ENCODE measurements at places on chromosomes 6 and 20.

GRCh38 chr6:17103715-17104114 lies 1.9 kb downstream of the STMND1 start:
- no peak for DNase-seq

DNA sequence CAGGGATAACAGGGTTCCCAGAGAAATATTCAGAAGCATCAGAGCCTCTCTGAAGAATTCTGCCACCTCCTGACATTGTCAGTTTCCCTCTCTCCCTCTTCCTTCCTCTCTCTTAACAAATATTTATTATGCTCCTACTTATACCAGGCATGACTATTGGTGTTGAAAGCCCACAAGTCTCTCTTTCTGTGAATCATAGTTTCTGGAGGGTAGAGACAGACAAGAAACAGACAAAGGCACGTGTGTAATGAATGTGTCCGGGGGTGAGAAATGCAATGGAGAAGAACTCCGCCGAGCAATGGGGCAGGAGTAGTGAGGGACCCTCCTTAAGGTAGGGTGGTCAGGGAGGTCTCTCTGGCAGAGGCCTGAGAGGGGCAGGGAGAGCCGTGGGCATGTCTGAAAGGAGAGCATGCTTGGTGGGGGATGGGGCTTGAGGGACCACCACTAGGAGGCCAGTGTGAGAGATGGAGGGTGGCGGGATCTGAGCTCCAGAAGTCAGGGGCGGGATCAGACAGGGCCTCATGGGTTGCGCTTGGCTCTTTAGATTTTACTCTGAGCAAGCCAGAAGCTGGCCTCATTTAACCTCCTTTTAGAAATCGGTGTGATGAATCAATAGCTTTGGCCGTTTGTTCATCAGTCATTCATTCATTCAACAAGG lies 57.3 kb downstream of the EYA2 start:
- peak; percentile 41 for DNase-seq

GRCh38 chr6:50602292-50602691 lies 111.0 kb upstream of the TFAP2D start:
- peak; percentile 22 for DNase-seq

DNA sequence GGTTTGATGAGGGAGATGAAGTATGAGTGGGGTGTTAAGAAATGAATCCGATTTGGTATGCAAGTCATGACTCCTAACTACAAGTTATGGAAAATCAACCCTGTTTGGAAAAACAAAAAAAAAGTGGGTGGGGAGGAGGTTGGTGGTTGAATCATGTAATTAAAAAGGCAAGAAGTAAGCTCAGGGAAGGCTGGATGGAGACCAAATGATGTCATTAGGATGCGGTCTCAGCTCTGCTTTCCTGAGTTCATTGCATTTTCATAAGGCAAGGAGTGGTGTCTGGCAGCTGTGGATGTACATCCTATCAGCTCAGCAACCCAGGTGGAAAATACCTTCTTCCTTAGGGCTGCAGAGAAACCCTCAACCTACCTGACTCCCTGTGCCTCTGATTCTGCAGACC lies 60.4 kb upstream of the AKAP12 start:
- peak; percentile 62 for DNase-seq

- no peak for DNase-seq
These were observed 46.9 kb downstream of the PDYN start for GRCh38 chr20:1946762-1947534.

DNA sequence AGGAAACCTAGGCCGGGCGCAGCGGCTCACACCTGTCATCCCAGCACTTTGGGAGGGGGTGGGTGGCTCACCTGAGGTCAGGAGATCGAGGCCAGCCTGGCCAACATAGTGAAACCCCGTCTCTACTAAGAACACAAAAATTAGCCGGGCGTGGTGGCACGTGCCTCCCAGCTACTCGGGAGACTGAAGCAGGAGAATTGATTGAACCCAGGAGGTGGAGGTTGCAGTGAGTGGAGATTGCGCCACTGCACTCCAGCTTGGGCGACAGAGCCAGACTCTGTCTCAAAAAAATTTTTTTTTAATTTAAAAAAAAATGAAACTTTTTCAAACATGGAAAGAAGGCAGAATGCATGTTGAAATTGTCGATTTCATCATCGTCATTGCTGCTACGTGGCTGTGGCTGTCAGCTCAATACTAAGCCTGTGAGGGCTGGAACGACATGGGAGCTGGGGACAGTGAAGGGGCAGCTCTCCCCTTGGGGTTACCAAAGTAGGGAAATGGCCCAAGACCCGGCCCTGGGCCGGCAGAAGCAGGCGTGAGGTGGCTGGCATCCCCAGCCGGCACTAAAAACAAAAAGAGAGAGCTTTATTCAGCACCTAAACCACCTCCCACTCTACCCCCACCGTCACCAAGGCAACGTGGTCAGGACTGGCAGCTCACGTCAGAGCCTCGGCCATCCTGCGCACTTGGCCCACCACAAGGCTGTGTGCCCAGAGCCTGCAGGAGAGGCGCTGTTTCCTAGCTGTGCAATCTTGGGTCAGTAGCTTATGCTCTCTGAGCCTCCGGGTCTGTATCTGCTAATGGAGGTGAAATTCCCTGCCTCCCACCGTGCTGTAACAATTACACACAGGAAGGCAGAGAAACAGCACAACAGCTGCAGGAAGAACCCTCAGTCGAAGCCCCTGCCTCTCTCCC lies 30.8 kb downstream of the AGPAT4 start:
- DNase-seq = peak; percentile 92

DNA sequence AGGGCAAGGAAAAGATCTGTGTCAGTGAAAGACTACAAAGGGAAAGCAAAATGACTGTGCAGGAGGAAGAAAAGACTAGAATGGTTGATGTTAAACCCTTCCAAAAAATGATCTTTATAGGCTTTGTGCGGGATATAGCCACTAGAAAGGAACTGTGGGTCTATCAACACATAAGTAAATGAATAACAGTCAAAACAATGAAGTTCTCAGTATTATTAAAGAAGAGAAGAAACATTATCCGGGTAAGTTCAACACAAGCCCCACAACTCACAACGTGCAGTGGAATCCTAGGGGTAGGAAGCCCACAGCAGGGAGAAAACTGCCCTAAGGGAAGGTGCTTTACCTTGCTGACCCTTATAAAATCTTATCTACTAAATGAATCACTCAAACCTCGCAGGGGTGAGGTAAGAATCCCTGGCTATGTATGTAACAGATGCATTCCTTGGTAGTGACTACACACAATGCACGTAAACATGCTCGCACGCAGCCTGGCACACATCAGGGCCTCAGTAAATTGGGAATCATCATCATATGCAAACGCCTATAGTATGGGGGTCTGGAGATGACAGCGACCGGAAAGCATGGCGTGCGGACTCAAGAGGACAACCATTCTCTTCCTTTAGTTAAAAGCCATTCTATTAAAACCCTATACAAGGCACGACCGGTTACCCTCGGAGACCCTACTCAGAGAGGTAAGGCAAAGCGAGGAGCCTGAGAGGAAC lies 11.3 kb downstream of the TFAP2A start:
- DNase-seq = peak; percentile 44

DNA sequence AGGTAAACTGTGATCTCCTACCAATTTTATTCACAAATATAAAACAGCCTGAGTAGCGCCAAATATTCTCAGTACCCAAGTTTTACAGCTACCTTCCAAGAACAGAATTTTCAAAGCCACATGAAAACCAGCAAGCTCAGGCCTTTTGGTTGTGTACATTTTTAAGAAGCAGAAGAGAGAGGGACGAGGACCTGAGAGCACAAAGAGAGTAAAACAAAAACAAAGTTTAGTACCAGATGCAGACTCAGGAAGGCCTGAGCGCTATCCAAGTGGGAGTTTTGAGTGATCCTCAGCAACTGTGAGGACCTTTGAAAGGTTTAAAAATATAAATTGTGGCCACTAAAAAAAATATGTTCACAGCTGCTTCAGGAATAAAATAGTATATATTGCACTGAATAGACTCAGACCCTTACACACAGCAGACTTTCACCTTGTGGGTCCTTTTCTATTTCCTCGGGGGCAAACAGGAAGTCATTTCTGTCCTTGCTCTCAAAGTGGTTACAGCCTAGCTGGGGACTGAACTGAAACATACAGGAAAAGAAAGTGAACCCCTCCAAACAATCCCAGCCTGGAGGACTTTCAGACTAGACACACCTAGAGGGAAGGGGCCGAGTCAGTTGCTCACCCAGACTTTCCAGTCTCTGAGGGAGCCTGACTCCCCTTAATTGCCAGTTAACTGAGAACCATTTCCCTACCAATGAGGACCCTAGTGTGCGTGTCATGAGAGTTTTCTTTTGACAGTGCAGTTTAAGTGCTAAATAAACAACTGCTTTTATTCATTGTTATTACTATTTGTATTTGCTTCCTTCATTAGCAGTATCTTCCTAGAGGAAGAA lies 48.5 kb upstream of the NT5E start:
- no peak for DNase-seq
